ENCODE measurements at places on chromosomes 2 and 18.

- DNase-seq, result no peak
Observed at GRCh38 chr2:104092886-104093285, 761.0 kb upstream of the POU3F3 start.

DNA sequence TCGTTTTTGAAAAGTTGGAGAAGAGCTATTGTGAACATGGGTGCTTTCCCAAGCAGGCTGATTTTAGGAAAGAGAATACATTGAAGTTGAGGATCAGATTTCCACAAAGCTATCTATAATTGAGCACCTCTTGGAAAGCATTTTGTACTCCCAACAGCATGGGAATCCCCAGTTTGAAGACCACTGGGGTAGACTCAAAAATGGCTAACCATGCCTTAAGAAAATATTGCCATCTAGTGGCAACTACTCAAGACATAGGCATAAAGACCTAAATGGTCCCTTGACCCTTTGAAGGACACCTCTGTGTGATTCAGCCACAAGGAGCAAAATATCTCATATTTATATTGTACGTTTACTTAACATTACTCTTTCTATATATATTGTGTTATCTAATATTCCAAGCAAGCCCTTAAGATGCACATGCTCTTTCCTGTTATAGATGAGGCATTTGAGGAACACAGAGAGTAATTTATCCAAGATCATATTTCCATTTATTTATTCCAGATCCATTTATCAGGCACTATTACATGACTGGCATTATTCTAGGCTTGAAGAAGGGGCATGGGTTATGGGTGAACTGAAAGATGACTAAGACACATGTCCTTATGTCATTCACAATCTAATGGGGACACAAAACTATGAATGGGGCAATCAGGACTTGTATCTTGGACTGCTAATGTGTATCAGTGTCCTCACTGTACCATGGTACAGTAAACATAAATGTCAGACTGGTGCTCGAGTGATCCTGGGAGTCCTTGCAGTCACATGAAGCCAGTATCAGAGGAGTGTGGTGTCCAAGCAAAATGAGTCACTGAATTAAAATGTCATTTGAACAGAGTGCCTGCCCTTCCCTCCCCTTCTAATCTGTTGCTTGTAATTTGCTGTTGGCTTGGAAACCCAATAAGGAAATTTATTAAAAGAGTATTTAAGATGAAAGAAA is 121.0 kb upstream of the XPO1 start:
- DNase-seq, result no peak

DNA sequence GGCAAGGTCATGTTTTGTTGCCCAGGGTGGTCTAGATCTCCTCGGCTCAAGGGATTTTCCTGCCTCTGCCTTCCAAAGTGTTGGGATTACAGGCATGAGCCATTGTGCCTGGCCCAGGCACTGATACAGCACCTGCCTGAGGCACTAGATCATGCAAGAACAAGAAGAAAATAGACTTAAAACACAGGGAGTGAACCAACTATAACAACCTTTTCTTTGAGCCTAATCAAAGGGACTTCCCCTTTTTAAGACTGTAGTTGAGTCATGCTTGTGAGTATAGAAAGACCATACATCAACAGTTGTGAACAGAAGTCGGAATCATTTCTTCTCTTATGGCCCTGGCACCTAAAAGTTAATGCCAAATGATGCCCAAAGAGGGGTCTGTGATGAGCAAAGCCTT is 47.9 kb upstream of the MAPRE2 start:
- DNase-seq, result no peak

DNA sequence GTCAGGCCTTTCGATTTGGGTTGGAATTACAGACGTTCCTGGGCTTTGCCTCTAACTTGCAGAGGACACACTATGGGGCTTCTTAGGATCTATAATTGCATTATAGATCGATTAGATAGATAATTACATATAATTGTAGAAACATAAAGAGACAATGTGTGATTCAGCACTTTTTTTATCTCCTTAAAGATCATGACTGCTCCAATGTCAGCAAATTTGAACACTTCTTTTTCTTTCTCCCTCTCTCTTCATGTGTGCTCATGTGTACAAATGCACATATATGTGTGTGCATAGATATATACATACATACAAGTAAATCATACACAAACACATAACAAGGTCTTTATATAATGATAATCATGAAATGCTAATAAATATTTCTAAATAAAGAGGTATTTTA is 1261.2 kb upstream of the SLC39A10 start:
- no peak for DNase-seq

DNA sequence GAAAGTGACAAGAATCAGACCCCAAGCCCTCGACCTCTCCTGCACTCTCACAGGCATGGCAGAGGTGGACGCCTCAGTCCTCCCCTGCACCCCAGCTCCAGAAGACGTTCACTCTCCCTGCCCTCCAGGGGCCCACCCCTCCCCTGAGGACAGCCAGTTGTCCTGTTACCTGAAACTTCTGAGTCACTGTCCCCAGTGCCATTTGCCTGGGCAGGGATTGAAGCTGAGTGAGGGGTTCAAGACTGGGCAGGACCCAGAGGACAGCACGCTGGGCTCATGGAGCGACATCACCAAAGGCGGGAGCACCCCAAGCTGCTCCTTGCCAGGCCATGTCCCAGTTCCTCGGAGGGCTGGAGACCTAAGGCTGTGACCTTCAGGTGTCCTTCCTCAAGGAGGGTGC is 34.2 kb upstream of the COL6A3 start:
- DNase-seq, result no peak

GRCh38 chr2:36478999-36479398 is 119.0 kb downstream of the FEZ2 start:
- no peak for DNase-seq

GRCh38 chr2:160293391-160294091 is 93.5 kb upstream of the ITGB6 start:
- DNase-seq, result no peak

DNA sequence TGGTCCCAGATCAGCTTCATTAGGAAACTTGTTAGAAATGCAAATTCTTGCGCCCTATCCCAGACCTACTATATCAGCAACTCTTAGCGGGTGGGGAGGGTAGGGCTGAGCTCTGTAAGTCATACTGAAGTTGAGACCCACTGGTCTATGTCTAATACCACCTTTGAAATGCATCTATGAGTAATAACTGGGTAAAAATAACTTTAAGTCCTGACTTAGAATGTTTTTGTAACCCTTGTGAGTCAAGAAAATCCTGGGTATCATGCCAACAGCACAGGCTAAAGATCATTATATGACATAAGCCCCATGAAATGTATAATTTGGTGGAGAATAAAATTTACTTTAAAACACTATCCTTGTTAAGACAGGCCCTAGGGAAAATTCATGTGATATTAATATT is 41.4 kb downstream of the PRKD3 start:
- DNase-seq, result no peak

- DNase-seq, result no peak
Observed at GRCh38 chr2:229410946-229411345, 139.9 kb upstream of the PID1 start.

DNA sequence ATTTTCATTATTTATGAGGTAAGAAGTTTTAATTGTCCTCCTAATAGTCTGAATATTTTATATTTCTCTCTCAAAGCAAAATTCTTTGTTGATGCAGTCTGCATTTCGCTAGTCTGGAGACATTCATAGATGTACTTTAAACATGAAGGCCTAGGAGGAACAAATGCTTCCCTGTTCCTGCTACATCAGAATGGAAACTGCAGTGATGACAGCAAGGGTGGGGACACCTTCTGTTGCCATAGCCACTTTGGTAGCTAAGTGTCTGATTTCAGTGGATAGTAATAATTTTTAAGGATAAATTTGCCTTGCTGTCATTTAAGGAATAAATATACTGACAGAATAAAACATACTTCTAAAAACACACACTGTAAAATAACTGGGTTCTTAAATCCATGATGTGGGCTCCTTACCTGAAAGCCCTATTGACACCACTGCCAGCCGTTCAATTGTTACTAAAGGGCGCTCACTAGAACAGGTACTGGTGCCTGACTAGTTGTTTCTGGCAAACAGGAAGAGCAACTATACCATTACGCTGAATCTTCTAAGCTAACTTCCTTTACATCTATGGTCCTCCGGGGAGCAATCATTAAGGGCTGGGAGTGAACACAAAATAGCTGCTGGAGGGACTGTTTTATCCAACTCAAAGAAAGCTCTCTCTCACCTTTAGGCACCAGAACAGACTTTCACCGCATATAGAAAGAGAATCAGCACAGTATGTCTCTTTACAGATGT is 88.2 kb downstream of the TMEM131 start:
- no peak for DNase-seq

GRCh38 chr2:73162856-73163391 is 39.5 kb upstream of the NOTO start:
- no peak for DNase-seq

DNA sequence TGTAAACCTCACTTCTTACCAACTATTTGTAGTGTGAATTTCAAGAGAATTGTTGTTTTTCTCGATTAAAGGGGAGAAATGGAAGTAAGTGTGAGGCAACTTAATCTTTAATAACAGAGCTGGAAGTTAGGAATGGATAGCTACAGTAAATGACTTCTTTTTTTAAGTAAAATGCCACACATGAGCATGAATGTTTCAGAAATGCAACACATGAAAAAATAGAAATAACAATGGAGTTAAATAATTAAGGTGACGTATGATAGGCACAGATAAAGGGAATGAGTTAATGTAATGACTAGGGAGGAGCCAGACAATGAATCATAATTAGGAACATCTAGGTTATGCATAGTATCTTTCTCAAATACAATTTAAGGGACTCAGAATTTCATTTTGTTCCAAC is 3.4 kb downstream of the REL start:
- no peak for DNase-seq

GRCh38 chr2:5616019-5616418 is 76.2 kb upstream of the SOX11 start:
- DNase-seq, result no peak

GRCh38 chr2:86301009-86301408 is 36.4 kb downstream of the REEP1 start:
- peak; percentile 37 for DNase-seq

GRCh38 chr18:79884294-79884962 is 67.0 kb downstream of the SLC66A2 start:
- DNase-seq, result no peak

DNA sequence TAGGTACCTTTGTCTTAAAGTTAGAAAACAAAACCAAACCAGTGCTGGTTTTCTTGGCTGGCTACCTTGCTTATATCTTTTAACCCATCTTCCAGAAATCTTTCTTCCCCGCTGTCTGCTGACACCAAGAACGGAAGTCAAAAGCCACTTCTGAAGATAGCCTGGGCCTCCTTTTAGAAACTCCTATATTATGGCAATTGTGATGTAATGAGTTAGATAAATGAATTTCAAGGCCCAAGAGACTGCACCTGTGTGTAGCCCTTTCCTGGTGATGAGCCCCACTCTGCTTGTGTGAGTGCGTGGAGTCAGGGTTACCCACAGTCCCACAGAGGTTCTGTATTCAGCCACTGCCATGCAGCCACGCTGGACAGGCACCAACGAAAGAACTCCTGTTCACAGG is 60.7 kb downstream of the ARMC9 start:
- DNase-seq, result no peak

DNA sequence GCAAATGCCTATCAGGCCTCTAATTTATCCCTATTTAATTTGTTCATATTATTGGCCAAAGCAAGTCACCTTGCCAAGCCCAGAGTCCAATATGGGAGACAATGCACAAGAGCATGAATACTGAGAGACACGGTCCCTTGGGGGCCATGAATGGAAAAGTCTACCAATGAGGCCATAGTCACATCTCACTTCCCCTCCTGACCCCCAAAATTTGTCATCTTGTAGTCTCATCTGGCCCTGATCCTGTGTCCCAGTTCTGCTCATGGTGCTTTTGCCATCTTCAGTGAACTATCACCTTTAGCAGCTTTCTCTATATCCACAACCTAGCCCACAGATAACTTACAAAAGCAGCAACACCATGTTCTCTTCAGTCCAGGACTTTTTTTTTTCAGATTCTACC is 302.7 kb upstream of the MGAT5 start:
- DNase-seq, result no peak

DNA sequence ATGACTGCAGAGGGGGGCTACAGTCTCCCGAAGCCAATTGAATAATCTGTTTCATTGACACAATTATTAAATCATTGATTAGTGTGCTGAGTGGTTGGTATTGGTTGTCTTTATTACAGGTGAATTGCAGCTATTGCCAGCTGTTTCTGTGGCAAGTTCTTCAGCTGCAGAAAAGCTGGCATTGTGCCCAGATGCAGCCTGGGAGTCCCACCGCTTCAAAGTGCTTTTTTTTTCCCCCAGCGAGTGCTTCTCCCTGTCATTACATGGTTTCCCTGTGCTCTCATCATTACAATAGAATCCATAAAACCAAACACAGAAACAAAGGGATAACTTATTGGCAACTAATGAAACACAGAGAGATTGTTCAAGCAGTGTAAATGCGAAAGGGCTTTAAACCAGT is 164.7 kb downstream of the GRB14 start:
- DNase-seq, result no peak

GRCh38 chr18:22427822-22428549 is 10.3 kb upstream of the CTAGE1 start:
- no peak for DNase-seq

GRCh38 chr2:156434461-156435291 is 1.5 kb upstream of the GPD2 start:
- peak; percentile 19 for DNase-seq

- peak; percentile 17 for DNase-seq
Observed at GRCh38 chr2:138948070-138948539, 167.9 kb upstream of the NXPH2 start.

- no peak for DNase-seq
Observed at GRCh38 chr2:30147196-30147714, 448 bp downstream of the YPEL5 start.

DNA sequence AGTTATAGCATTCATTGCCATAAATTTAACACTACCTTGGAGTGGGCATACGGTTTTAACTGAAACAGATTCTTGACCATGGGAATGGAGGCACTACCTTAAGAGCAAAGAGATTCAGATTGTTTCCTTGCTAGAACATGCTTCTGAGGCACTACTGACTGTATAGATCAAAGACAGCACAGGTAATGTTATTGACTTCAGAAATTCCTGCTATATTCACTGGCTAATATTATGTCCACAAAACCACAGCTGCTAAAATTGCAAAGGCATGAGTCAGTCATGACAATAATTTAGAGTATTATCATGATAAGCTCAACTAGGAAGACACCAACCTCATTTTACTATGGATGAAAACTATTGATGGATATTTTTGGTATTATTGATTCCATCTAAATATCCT is 39.4 kb downstream of the SLC8A1 start:
- DNase-seq, result no peak

Data from right hindlimb (tissue), 1 donor.